ENCODE measurements at places on chromosomes 4 and X. TPM values are rescaled to one million over a fixed set of nuclear protein-coding genes. Genes with fewer than 3 reads are reported as not detected.

Gene HHIP
- not detected for total RNA-seq

Gene TFE3
- 26.8 TPM for total RNA-seq

Gene CACNA1F
- total RNA-seq: 0.12 TPM

Gene ASB5
- not detected for total RNA-seq

Gene CSAG2
- total RNA-seq: not detected

Gene ANK2
- 0.42 TPM for total RNA-seq

Gene PRRG1
- total RNA-seq: not detected

Gene BANK1
- total RNA-seq: 0.10 TPM

Gene REPS2
- not detected for total RNA-seq

Gene MAGEB3
- not detected for total RNA-seq

Gene MPP1
- 48.6 TPM for total RNA-seq

DNA sequence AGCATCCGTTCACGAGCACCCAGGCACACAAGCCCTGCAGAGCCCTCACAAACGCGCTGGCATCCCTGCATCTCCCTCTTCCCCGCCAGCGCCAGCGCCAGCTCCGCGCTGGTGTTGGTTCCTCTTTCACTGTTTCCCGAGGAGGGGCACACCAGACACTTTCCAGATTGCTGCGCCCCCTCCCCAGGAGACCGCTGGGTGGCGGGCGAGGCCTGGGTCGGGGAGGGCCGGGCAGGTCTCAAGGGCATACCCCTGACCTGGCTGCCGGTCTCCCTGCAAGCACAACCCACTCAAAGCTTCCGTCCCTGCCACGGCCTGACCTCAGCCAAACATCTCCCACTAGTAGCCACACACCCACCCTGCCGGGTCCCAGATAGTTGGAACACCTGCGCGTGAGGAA, 2.2 kb upstream of the NKX1-1 start:
- DNase-seq: no peak

GRCh38 chr4:139083607-139083955, 68.0 kb downstream of the NOCT start:
- peak; percentile 68 for DNase-seq

DNA sequence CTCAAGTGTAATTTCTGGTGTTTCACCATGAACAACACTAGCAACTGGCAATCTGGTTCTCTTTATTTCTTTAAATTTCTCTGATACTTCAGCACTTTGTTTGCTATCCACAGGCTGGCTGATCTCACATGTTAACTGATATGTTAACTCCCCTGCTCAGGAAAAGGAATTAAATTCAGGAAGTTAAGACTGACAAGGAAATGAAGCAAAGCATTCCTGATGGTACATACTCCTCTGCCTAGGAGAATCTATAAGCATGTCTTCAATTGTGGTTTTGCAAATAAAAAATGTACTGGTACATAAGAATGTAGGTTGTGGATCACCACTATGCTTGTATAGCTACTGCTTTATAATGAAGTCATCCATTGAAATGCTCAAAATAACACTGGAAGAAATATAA, 1119.2 kb upstream of the INTU start:
- no peak for DNase-seq

GRCh38 chrX:20066968-20067708, 49.6 kb downstream of the MAP7D2 start:
- peak; percentile 29 for DNase-seq

DNA sequence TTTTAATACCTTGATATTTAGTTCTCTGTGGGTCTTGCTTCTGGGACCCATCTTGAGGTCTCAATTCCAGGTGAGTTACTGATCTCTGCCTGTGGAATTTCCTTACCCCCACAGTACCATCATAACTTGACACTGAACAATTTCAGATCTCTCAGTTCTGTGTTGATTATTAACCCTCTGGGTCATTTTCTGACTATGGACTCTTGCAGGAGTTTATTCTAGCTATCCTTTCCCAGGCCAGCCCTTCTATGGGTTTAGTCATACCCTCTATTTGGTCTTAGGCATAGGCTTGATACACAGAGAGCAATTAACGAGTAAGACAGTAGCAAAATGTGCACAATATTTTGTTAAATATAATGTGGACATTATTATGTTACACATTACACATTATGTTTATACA, 3.7 kb upstream of the SPARCL1 start:
- no peak for DNase-seq

- DNase-seq: no peak
Measured at GRCh38 chr4:176971576-176972115, 178.9 kb upstream of the VEGFC start.

DNA sequence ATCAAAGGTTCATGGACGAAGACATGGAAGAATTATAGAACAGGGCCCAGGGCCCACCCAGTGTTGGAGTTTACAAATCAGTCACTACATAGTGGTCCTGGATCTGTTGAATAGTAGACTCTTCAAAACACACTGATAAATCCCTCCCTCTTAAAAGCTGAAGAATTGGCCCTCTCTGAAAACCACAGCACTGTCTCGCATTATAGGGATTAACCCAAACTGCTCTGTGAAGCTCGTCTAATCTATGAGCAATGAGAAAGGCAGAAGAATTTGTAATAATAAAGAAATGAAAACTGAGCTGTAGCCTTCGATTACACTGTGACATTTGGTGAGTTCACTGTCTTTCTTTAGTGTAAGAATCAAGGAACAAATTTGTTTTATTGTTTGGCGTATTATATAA, 92.5 kb upstream of the ZFP42 start:
- no peak for DNase-seq

- no peak for DNase-seq
Measured at GRCh38 chr4:20813700-20814099, 113.4 kb downstream of the PACRGL start.

- no peak for DNase-seq
Measured at GRCh38 chr4:87255755-87256154, 35.3 kb upstream of the KLHL8 start.

DNA sequence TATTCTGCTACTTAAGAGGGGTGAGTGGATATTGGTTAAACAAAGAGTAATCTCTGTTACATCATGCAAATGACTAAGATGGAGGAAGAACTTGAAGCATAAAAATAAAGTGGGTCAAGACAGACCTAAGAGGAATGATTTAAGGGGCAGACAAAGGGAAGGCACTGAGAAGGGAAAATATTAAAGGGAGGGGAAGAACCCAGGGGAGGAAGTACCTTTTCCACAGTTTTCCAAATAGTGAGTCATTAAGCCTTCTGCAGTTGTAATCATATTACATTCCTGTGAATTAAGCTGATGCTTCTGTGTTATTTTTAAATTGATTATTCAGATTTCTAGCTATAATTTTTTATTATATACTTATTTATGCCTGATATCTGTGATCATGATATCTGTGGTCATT, 253.3 kb downstream of the CENPC start:
- DNase-seq: no peak

- no peak for DNase-seq
Measured at GRCh38 chr4:26724534-26724933, 136.1 kb upstream of the STIM2 start.

DNA sequence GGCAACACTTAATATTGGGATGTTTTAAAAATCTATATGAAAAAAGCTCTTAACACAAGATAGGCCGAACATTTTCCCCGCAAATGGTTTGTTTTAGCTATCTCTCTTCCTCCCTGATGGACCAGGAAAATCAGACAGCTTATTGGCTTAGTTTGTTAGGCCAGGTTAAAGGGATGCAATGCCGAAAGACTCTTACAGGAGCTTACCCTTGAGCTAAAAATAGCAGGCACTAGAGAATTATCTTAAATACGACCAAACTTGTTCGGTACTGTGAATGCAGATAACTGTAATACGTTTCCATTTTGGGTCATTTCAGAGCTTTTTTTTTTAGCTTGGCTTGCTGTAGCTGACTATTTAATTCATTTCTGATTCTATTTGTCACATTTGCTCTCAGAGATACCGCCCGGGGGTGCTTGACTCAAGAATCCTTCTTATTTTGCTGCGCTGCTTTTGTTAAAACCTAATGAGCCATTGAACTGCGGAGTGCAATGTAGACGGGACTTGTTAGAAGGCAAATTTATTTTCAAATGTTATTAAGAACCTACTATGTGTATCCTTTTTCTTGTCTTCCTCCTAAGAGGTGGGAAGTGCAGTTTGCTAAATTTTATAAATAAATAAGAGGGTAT, 23.3 kb downstream of the PPARGC1A start:
- no peak for DNase-seq

DNA sequence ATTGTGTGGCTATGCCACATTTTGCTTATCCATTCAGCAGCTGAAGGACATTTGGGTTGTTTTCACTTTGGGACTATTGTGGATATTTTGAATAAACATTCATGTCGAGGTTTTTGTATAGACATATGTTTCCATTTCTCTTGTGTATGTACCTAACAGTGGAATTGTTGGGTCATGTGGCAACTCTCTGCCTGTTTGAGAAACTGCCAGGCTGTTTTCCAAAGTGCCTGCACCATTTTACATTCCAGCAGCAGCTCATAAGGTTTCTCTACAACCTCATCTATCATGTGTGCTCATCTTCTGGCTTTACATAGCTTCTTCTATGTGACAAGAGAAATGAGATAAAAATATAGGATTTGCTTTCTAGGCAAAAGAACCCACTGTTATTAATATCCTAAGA, 29.5 kb upstream of the TSPAN5 start:
- DNase-seq: no peak

DNA sequence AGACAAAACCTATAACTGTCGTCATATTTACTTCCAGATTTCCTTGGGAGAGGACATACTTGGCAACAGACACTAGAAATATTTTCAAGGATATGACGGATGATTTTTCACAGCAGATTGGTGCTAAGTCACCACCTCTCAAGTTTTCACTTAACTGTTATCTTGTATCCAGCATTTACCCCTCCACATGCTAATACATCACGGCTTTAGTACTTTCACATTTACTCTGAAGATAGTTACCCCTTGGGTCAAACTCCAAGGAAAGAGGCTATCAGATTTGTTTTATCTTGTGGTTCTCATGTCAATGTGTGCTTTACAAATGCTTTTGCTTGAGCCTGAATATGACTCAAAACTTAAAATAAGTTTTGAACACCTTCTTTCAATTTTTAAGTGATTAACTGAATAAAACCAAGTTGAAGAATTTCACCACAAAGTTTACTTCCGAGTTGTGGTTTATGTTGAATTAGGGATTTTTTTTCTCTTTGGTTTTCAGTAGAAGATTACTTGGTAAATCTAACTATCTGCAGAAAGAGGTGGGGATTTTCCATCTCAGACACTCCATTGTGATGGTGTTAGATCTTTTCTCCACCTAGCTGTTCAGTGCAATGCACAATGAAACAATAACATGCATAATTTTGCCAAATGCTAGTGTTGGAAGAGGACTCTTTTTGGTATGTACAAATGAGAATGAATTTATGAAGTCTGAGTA, 75.4 kb upstream of the FAT1 start:
- no peak for DNase-seq

DNA sequence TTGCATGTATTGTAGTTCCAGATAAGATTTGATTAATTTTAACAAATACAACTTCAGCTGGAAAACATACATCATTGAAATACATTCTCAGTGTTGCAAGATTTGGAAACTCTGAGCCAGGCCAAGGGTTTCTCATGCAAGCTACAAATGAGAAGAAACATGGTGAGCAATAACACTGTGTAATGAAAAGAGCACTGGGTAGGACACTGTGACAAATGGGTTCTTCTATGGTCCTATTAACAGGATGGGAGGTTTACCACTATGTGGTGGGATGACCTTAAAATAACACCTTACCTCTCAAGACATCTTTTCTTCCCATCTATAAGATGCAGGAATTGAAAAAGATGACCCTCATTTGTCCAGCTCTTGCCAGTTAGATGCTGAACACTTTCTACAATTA, 19.6 kb upstream of the NDNF start:
- no peak for DNase-seq

DNA sequence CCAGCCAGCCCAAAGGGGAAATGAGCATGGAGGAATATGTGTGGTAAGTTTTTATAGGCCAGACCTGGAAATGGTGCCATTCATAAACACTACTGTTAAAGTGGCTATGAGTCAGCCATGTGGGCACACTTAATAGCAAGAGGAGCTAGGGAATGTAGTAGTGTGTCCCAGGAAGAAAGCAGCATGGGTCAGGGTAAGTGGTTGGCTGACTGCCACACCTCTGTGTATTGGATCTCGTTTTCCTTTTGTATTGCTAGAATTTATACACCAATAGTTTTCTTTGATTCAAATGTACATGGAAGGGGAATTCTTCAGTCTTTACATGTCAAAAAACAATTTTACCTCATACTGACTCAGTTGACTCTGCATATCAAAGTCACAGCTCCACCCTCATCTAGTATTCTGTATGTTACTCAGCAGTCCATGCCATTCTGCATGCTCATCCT, 22.9 kb upstream of the SGMS2 start:
- no peak for DNase-seq

- DNase-seq: no peak
Measured at GRCh38 chr4:17816142-17816541, 5.4 kb downstream of the NCAPG start.

- DNase-seq: no peak
Measured at GRCh38 chrX:2501559-2502102, 855 bp upstream of the DHRSX start.

GRCh38 chrX:71251466-71251973, 2.4 kb downstream of the ZMYM3 start:
- DNase-seq: peak; percentile 8

DNA sequence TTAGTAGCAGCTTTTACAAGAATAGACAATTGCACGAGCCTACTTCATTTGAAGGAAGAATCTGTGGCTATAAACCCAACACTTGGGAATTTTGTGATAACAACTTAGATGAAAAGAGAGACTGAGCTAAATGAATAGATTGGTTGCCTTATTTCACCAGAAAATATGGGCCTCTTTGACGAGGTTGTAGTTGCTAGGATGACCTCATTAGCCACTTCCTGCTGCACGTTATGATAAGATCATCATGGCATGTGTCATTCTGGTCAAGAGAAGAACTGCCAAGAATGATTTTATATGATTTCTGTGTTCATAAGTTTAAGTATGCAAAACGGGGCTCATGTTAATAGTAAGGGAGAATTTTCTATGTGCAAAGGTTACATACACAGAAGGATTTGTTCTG, 321.9 kb upstream of the GIMD1 start:
- no peak for DNase-seq

GRCh38 chr4:17664755-17665154, 50.3 kb downstream of the MED28 start:
- no peak for DNase-seq

DNA sequence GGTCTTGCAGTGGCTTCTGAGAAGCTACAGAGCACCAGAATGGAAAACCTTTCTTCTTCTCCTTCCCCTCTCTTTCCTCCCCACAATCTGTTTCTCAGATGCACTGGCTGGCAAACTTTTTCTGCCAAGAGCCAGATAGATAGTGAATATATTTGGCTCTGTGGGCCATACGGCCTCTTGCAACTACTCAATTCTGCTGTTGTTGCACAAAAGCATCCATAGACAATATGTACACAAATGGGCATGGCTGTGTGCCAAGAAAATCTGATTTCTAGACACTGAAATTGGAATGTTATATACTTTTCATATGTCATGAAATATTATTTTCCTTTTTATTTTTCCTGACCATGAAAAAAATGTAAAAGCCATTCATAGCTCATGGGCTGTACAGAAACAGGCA, 3.1 kb downstream of the PHEX start:
- DNase-seq: no peak
